A549 treated with AZD2906 at 1 μM for 4 hours (cell line): ENCODE measurements at places on chromosomes 2 and 18. TPM values are rescaled to one million over a fixed set of nuclear protein-coding genes. Genes with fewer than 3 reads are reported as not detected.

Gene ONECUT2
- 0.27 to 0.54 TPM (median 0.29 TPM) in 5 replicates for total RNA-seq

Gene POTEE
- total RNA-seq: 0.03 to 0.07 TPM (median 0.06 TPM) in 5 replicates

Gene RBM44
- total RNA-seq: 0.10 to 0.23 TPM (median 0.16 TPM) in 5 replicates

Gene ITGB6
- total RNA-seq: 0.40 to 0.87 TPM (median 0.55 TPM) in 5 replicates

Gene PLGLB2
- total RNA-seq: 0.10 to 0.33 TPM (median 0.19 TPM) in 5 replicates

Gene TMEM169
- total RNA-seq: 0.22 to 0.37 TPM (median 0.29 TPM) in 5 replicates

Gene AKAIN1
- total RNA-seq: not detected in 5 replicates

Gene VPS54
- total RNA-seq: 11.4 to 15.5 TPM (median 14.1 TPM) in 5 replicates
